Renal cortical epithelial cell (primary cell): ENCODE measurements at places on chromosomes 1 and 21. TPM values are rescaled to one million over a fixed set of nuclear protein-coding genes. Genes with fewer than 3 reads are reported as not detected.

Gene KLHDC9
- 10.8 and 11.5 TPM in 2 replicates for total RNA-seq

Gene NEK2
- 0.85 and 15.1 TPM in 2 replicates for total RNA-seq

DNA sequence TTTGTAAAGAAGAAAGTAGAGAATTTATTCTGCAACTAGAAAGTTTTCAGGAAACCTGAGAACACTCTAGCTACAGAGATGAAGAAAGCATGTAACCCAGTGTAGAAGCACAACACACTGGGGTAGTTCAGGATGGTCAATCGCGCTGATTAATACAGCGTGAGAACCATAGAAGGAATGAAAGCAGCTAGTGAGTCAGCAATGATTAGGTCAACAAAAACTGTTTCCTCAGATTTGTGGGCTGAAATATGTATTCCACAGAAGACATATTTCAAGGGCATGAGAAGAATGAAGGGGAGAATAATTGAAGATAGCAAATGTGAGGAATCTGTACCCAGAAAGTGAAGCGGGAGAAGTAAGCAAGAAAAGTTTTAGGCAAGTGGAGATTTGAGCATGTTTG lies 97.8 kb upstream of the ADGRL2 start:
- DNase-seq, result peak; percentile 77

DNA sequence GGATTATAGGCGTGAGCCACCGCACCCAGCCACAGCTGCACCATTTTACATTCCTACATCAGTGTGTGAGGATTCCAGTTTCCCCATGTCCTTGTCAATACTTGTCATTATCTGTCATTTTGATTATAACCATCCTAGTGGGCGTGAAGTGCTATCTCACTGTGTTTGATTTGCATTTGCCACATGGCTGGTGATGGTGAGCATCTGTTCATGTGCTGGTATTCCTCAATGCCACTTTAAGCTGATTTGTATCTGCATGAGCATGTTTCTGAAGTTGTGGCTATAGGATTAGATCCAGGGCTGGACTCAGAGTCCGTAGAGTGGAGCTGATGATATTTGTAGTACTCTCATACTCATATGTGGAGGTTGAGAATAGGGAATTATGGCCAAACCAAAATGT lies 36.6 kb downstream of the SRRM1 start:
- DNase-seq, result no peak

GRCh38 chr1:50880373-50880772 lies 79.7 kb downstream of the FAF1 start:
- no peak for DNase-seq

DNA sequence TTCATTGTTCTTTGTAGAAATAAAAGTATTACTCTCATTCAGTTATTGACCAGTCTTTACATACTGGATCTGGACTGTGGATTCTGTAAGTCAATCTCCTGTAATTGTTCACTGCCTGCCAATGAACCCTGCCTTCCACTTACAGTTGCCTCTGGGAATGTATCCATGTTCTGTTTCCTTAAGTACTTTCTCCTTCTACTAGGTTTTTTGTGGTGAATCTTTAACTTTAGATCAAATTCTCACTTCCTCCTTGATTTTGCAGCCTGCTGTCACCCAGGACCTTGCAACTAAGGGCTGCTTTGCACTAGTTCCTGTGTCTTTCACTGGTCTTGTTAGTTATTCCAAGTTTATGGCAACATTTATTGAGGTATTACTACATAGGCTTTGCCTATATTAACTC lies 28.2 kb upstream of the ANKRD13C start:
- DNase-seq, result peak; percentile 60
